Spinal cord (tissue), 10 donors: ENCODE measurements at places on chromosomes 12 and 14. TPM values are rescaled to one million over a fixed set of nuclear protein-coding genes. Genes with fewer than 3 reads are reported as not detected.

PTPRB gene
- 13.9 TPM for total RNA-seq

- no peak for DNase-seq
Observed at GRCh38 chr14:48748151-48748675, 838.0 kb downstream of the RPS29 start.

ACVRL1 gene
- total RNA-seq, result 55.7 TPM

LMNTD1 gene
- total RNA-seq, result 3.0 TPM

LAG3 gene
- not detected for total RNA-seq

DNA sequence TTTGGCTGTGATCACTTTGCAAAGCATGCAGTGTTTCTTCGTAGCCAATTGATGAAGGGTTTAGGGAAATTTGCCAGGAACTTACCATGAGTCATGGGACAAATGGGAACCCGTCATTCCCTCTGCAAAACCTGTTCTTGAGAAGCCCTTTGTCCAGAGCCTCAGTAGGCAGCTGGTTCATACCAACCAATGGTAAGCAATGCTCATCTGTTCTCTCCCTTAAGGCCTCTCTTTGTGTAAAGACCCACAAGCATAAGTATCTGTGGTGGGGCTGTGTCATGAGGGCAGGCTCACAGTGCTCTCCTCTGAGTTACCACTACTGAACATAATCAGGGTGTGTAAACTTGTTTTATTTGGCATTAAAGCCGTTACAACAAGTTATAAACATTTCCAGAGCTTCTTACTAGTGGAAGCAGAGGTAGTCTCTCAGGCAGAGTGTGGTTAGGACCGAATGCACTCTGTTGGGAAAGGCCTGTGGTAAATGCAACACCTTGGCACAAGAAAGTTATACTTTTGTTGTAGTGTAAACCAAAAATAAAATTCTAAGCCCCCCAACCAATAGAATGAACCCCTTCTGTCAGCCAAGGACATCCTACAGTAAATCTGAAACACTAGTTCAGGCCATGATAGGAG, 119.8 kb downstream of the SINHCAF start:
- no peak for DNase-seq

DNA sequence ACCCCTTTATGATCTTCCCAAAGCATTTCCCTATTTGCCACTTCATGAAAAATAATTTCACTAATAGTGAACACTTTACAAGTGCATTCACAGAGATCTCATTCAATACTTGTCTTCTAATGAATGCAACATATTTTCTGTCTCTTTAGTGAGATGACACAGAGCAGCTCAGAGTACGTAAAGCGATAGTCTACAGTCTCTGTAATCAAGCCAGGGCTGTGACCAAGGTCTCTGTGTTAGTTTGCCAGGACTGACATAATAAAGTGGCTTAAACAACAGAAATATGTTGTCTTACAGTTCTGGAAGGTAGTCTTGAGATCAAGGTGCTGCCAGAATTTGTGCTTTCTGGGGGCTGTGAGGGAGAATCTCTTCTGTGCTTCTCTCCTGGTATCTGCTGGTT, 33.1 kb upstream of the FRS2 start:
- DNase-seq, result no peak

DNA sequence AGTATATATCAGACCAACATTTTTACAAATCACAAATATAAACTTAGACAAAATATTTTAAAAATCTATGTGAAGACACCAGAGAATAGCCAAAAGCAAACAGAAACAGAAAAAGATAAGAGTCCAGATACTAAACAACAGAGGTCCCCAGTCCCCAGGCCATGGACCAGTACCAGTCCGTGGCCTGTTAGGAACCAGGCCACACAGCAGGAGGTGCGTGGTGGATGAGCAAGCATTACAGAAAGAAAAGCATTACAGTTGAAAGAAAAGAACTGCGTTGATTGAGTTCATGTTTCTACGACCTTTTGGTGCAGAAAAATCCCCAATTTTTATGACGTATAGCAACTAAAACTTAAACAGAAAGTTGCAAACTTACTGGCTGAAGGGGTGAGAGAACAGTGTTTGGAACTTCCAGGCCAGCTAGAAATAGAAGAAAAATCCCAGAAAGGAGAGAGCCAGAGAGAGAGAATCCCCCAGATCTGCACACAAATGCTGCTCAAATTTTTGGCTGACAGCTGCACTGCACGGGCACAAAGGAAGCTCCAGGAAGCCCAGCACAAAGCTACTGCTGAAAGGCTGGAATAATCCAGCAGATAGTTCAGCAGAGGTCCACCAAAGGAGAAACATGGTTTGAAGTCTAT, 159.6 kb upstream of the C14orf180 start:
- no peak for DNase-seq

DNA sequence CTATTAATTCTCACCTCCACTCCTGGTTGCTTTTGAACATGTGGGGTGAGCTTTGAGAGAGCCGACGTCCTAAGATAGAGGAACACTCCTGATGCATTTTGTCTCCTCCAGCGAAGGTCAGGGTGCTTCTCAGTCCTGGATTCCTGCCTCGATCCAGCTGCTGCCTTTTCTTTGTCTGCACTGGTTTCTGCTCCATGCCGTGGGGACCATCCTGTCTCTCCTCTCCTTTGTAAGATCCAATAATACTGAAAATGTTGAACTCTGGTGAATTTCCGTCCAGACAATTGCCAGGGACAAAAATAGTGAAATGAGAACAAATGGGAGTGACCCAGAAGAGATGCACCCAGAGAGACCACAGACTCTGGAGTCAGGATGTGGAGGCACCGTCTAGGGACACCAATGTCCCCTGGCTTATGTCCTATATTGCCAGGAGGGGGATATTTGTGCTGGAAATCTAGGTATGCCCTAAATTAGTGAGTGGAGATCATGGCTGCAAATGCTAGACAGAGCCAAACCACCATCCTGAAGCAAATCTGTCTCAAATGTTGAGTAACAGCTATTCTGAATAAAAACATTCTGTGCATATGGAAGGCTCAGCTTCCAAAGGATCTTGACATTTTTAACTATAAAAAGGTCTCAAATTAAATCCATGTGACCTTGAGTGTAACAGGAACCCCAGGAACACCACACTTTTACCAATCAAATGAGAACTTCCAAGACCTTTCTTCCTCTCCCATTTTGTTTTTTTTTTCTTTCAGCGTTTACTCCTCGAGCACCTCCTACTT, 170.9 kb downstream of the PPM1H start:
- DNase-seq, result no peak

TSPAN8 gene
- total RNA-seq, result 16.1 TPM

ZNF268 gene
- total RNA-seq, result 35.1 TPM

DNA sequence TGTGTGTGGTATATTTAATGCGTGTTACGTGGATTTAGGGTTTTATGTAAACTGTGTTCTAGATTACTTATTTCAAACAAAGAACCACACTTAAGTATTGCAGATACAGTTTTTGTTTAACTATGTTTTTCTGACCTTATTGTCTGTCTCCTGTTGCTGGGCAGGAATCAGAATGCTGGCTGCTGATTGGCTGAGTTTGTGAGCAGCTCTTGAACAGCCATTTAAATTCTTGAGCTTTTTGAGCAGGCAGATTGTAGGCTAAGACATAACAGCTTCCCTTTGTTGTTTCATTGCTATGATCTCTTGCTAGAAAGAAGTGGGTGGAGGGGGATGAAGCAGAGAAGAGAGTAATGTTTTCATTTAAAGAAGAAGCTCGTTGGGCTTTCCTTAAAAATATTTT, 52.2 kb downstream of the ATF7IP start:
- peak; percentile 89 for DNase-seq

PTPRO gene
- total RNA-seq, result 29.9 TPM
